Activated CD8-positive, alpha-beta memory T cell treated with anti-CD3 and anti-CD28 coated beads, Interleukin-2, amount 50 U/mL, for 48 hours (primary cell): ENCODE measurements at places on chromosomes 5 and 9.

DNA sequence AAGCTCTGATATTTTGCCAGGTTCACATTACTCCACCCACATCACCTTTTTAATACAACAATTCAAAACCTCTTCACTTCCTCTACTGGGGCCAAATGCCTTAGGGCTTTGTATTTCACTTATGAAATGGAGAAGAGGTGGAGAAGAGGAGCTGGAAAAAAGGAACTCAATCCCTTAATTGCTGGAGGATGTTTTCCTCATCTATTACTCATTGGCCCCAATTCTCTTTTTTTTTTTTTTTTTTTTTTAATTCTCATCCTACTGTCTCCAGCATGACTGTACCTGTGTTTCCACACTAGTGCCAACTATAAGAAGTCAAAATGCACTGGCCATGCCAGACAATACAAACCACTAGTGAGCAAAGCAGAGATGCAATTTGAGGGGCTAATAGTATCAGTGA is 20.9 kb downstream of the FAM13B start:
- DNase-seq = no peak

DNA sequence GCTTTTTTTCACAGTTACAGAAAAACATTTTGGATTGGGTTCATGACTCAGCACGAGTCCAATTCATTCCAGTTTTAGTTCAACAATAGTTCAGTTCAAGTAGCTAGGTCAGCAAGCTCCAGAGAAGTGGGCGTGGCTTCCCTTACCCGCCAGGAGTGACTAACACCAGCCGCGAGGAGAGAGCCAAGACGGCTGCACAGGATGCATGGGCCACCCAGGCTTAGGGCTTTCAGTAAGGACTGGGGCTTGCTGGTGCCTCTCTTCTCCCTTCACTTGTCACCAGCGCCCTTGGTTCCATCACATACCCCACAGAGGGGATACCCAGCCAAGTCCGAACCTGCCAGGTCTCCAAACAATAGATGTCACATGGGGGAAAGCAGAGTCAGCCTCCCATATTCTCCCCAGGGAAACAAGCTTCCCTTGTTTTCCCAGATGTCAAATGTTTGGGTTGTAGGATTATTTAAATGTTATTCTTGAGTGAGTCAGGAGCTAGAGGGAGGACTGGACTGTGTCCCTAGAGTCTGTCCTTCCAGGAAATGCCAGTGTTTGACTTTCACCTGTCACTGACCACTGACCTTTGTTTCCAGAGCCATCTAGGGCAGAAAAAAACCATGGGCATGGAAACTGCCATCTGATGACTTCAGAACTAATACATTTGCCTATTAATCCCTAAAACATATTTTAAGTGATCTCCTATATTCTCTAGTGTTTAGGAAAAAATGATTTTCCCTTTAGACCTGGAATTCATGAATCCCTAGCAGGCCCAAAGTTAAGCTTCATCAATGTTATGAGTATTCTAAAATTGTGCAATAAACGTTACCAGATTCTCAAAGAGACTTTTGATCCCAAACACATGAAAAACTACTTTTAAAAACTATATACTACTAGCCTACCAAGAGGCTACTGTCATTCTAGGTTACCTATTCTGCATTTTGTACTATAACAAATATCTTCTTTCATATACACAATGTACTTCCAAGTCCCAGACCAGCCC is 51.9 kb downstream of the NIPAL4 start:
- DNase-seq = no peak

- DNase-seq = no peak
These were observed 779.4 kb downstream of the SEMA5A start for GRCh38 chr5:8766448-8766847.

GRCh38 chr9:33304362-33304761 is 14.0 kb downstream of the NFX1 start:
- DNase-seq = no peak

DNA sequence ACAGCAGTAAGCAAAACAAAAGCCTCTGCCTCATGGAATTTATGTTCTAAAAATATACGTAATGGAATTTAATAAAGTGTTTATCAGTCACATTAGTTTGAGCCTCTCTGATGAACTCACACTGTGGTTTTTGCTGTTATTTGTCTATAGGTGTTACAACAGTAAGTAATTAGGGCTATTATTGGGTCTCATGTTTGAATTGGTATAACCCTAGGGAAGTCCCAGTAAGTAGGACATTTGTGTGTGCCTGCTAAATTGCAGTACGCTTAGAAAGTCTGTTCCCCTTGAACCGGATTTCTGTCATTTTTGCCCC is 197.6 kb downstream of the NR3C1 start:
- no peak for DNase-seq

- DNase-seq = no peak
These were observed 562.5 kb downstream of the CSNK1G3 start for GRCh38 chr5:124074500-124074899.

- DNase-seq = no peak
These were observed 8.6 kb upstream of the AQP3 start for GRCh38 chr9:33455945-33456344.

- no peak for DNase-seq
These were observed 294.6 kb downstream of the ZNF608 start for GRCh38 chr5:124451721-124452383.

DNA sequence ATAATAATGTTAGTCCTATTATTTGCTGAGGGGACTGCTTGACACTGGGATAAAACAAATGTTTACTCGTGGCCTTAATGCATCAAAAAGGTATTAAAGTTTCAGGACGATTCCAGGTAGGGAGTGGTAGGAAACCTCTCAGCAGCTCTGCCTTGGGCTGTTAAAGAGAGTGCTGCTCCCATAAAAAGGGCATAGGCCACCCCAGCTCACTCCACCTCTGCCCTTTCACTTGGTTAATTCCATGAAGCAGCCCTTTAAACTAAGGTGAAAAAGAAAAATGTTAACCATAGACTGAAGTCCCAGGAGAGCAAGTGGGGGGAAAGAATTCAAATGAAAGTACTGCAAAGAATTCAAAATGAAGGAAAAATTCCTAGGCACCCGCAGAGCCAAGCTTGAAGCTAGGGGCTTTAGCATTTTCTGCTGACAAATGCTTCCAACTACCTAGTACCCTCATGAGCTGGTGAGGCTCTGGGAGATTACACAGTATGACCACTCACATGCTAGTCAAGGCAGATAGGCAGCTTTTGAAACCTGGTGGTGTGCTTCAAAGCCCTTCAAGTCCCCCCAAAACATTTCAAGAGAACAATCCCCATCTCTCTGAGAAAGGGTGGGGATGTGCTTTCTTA is 8.5 kb downstream of the KLF9 start:
- no peak for DNase-seq

- no peak for DNase-seq
These were observed 98.5 kb downstream of the APBA1 start for GRCh38 chr9:69573651-69574050.

DNA sequence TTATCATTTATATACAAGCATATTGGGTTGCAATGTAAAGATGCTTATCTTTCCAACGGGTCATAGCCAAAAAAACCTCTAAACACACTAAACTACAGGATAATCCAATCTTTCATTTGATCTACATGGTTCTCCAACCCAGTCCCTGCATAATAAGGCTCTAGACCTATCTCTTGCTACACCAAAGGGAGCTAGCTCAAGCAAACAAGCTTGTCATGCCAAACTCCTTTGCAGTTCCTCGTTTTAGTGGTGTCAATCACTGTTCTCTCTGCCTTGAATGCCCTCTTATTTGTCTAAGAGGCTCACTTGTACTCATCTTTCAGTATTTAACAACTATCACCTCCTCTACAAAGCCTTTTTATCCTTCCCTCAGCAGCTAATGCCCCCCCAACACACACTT is 5.6 kb downstream of the HOMER1 start:
- DNase-seq = no peak

GRCh38 chr5:3218916-3219650 is 376.5 kb upstream of the IRX1 start:
- no peak for DNase-seq

DNA sequence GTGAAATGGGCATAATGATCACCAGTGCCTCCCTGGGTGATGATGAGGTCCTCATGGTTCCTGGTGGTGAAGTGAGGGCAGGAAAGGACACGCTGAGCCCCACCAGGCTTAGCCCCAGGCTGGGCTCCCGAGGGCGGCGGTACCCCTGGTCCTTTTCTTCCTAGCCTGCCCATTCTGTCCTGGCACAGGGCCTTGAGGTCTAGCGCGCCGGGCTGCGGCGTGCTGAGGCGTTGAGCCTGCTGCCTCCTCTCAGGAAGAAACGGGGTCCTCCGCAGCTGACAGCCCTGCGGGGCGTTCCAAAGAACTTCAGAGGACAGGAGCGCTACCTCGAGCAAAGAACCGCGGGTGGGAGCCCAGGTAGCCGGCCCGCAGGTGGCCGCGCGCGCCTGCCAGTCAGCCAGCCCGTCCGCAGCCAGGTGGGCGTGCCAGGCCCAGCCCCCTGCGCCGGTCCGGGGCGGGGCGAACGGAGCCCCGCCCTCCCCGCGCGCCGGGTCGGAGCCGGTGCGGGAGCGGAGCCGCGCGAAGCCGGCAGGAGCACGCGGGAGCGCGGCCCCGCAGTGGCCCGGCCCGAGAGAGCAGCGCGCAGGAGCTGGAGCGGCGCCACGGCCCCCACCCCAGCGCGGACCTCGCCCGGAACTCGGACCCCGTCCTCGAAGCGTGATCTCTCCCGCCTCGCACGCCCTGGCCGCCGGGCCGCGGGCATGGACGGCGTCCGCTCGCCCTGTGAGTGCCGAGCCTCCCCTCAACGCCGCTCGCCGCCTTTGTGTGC is at the start of gene WNK2:
Gene WNK2 (plus strand): TSS at position 477 of the 769 bp plus-strand sequence. CDS start 791 bp downstream, outside the sequence.
- DNase-seq = peak; percentile 64

- peak; percentile 76 for DNase-seq
These were observed 1.2 kb downstream of the LCN15 start for GRCh38 chr9:136762915-136763648.

GRCh38 chr5:179313849-179314521 is 31.3 kb downstream of the ADAMTS2 start:
- DNase-seq = no peak

GRCh38 chr5:61904730-61905129 is 401.3 kb upstream of the KIF2A start:
- no peak for DNase-seq

GRCh38 chr5:6399980-6400910 is 21.9 kb upstream of the MED10 start:
- DNase-seq = no peak

DNA sequence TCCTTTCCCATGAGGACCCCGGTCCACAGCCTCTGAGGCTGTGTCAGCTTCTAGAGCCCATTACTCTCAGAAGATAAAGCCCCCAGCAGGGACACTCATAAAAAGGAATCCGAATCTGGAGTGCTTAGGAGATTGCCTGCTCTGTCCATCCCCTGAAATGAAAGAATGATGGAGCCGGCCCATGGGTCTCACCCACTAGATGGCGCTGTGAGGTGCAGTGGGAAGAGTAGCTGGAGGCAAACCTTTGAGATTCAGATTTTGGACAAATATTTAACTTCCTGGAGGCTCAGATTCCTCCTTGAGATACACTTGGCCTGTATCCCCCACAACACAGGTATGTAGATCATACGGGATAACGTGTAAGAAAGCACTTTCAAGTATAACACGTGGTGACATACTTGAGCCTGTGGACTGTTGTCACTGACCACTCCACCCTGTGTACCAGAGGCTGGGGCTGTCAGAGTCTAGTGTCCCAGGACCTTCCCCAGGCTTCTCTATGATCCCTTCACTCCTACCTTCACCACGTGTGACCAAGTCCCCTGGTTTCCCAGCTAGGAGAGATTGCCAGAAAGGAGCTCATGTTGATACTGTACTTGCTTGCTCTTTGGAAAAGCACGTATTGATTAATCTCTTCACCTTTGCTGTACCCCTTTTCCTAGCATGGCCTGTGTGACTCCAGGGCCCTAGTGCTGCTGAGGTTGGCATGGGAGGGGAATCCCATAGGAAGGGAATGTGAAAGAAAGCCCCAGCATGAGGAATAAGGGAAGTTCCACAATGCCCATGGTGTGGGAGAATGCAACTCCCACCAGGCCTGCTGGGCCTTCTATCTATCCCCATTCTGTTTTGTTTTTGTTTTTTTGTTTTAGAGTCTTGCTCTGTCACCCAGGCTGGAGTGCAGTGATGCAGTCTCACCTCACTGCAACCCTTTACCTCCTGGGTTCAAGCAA is 32.1 kb downstream of the TRMO start:
- DNase-seq = peak; percentile 89

DNA sequence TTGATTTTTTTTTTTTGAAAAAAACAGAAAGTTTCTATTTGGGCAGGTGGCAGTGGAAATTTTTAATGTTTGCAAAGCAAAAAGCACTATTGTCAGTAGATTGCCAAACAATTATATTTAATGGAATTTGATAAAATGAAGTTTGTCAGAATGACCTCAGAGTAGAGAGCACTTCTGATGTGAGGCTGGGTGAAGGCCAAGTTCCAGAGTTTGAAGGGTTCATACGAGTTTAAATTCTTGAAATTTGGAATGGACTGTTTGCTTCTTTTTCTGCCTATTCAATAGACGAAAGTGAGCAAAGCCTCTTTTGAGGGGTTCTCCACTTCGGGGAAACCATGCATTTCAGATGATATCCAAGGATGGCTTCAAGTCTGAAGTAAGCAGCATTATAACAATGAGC is 7.4 kb downstream of the SHC3 start:
- DNase-seq = no peak

- no peak for DNase-seq
These were observed 86.3 kb upstream of the PJA2 start for GRCh38 chr5:109496112-109496511.

DNA sequence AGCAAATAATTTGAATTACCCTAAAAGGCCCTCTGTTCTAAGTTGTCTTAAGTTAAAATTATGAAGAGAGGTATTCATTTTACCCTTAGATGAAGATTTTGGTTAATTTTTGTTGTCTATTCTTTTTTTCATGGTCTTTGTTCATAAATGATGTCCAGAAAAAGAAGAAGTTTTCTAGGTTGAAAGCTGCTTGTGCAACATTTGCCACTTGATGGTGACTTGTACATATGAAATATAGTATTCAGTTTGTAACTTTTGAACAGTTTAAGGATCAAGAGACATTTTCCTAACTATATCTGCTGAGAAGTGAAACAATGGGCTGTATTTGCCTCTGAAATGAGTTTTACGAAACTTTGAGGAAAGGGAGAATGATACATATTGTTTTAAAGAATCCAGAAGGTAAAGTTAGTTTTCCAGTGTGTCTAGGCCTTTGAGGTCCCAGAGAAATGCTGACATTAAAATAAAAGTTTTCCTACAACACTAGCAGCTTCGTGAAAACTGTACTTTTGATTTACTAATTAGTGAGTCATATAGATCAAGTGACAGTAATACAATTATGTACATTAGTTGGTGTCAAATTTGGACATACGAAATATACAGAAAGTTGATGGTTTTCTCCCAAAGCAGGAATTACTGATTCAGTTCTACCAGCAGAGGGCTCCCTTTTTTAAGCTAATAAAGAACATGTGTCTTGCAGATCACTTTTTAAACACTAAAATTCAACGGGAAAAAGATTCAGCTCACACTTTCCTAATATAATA is 70.5 kb downstream of the PIK3R1 start:
- DNase-seq = no peak

GRCh38 chr9:75185585-75186170 is 97.4 kb downstream of the OSTF1 start:
- DNase-seq = peak; percentile 63
